ENCODE measurements at places on chromosomes 12 and 14.

DNA sequence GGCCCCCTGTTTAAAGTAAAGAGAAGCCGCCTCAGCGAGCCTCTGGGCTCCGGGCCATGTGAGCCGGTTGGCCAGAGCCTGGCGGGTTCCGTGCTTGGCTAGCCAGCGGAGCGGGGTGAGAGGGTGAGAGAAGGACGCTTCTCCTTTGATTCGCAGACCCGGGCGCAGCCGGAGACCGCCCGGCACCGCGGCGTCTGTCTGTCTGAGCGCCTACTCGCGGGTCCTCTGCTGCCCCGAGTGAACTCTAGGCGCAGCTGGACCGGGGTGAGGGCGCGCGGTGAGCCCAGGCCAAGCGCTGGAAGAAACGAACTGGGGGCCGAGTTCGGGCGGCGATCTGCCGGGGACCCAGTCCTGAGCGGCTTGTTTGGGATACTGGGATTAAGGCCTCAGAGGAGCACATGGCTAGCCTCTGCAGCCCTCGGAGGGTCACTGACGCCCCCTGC, 41.4 kb upstream of the TBX5 start:
- DNase-seq, result no peak

DNA sequence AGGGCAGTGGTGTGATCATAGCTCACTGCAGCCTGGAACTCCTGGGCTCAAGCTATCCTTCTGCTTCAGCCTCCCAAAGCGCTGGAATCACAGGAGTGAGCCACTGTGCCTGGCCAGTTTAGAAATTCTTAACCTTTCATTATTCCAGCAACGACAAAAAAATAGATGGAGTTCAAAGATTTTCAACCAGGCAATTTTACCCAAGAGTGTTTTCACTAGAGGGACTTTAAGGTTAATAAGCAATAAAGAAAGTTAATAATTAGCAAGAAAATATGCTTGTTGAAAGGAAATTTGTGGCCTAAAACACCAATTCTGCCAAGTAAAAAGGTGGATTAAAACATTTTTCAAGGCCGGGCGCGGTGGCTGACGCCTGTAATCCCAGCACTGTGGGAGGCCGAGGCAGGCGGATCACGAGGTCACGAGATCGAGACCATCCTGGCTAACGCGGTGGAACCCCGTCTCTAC, 14.8 kb downstream of the CDKL1 start:
- DNase-seq, result no peak

DNA sequence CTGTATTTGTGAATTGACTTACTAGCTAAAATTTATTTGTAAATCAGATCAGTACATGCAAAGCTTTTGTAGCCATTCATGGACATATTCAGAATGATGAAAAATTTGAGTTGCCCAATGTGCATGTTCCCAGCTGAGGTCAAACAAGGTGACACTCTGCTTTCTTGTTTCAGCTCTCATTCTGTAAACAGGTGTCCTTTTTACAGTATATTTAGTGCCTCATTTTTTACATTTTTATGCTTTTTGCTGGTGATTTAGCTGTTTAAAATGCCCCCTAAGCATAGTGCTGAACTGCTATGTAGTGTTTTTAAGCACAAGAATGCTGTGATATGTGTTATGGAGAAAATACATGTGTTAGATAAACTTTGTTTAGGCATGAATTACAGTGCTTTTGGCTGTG, 76.3 kb downstream of the MIA2 start:
- no peak for DNase-seq

- DNase-seq, result peak; percentile 12
Measured at GRCh38 chr14:37864861-37865718, 269.7 kb downstream of the TTC6 start.

- DNase-seq, result no peak
Measured at GRCh38 chr12:56721216-56721615, 3.9 kb downstream of the NACA start.

GRCh38 chr14:89842837-89843236, 111.7 kb downstream of the EFCAB11 start:
- no peak for DNase-seq

DNA sequence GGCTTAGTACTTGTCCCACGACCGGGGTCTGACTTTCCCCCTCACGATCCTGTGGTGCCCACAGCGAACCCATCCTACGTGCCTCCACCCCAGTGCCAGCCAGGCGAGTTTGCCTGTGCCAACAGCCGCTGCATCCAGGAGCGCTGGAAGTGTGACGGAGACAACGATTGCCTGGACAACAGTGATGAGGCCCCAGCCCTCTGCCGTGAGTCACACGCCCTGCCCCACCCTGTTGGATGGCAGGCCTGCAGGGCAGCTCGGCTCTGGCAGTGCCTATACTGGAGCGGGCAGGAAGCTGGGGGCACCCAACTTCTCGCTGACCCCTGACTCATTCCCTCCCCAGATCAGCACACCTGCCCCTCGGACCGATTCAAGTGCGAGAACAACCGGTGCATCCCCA, 18.3 kb upstream of the LRP1-AS start:
- DNase-seq, result no peak

DNA sequence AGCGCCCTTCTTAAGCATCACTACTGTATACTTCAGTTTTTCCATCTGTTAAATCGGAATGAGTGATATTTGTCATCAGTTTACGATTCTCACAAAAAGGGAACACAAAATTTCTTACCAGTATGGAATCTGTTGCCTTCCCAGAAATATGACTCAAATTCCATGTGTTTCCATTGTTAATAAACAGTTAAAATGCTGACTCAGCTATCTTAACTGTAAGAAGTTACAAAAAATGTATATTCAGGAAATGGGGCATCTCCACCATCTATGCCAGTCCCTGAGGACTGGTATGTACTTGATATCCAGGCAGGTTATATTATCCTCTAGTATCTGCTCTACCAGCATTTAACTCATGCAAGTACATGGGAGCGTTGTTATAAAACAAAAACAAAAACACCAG, 2.4 kb upstream of the COX16 start:
- DNase-seq, result no peak

GRCh38 chr12:19243551-19243950, 114.0 kb downstream of the PLEKHA5 start:
- DNase-seq, result peak; percentile 26

- peak; percentile 89 for DNase-seq
Measured at GRCh38 chr14:55846826-55847446, 266.9 kb downstream of the KTN1 start.

DNA sequence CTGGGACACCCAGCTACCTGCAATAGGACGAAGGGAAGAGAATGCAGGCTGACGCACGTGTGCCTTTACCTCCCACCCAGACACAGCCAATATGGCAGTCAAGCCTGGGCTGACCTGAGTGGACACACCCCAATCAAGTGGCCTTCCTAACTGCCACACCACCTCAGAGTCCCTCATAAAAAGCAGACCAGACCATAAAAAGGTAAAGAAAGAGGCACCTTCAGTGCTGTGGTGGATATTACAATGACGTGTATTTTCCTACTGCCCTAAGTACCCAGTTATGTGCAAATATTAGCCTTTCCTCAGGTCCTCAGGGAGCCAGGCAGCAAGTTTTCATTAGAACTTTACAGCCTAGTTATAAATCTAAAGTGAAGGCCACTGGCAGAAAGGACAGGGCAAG, 75.8 kb downstream of the KCNK10 start:
- DNase-seq, result no peak

DNA sequence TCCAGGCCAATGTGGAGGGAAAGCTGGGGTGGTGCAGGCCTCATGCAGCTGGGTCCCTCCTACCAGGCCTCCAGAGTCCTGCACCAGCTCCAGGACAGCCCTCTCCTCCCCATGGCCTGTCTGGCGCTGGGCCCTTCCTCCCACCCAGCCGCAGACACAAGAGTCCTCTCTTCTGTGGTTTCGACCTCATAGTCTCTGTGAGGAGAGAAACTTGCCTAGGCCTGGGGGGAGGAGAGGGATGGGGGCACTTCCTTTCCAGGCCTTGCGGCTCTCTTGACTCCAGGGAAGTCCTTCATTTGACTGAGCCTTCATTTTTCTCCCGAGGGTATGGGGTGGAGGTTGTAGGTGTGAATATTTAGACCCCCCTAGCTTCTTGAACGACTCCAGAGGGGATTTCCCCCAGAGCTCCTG, 2.3 kb downstream of the MMP14 start:
- no peak for DNase-seq

- DNase-seq, result peak; percentile 92
Measured at GRCh38 chr12:38906482-38907200, 1.2 kb upstream of the CPNE8 start.

DNA sequence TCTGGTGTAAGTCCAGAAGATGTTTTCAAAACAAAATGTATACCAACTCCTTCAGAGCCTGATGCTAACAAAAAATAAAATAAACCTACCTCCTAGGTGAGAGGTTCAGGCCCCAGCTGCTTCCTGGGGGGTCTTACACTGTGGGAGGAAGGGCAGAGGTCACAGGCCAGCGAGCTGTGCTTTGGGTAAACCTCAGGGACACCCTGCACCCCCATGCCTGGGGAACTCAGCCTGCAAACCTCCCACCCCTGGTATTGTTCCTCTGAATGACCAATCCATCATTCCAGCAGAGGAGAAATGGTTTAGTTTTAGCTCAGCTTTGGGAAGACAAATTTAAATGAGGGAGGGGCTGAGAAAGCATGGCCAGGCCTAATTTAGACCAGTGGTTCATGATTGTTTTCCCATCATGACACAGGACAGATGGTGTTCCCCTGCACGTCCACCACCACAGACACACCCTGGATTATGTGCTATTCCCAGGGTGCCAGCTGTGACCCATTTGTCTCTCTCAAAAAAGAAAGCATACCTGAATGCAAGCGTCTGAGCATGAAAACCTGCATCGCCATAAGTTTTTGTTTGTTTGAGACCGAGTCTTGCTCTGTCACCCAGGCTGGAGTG, 14.5 kb upstream of the TFCP2 start:
- no peak for DNase-seq

DNA sequence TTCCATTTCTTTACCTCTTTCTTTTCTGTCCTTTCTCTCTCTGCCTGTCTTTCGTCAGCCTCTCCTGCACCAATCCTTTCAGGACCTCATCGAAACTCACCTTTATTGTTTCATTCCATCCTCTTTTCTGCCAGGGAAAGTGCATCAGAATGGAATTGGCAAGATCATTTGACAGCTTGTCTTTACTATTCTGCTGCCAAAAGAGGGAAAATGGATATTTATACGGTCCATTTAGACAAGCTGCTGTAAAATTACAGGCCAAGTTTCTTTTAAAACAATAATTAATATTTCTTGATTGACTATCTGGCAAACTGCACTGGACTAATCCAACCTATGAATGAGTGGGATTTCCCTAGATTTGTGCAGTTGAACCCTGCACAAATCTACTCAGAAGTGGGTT, 7.6 kb upstream of the SRGAP1 start:
- no peak for DNase-seq

DNA sequence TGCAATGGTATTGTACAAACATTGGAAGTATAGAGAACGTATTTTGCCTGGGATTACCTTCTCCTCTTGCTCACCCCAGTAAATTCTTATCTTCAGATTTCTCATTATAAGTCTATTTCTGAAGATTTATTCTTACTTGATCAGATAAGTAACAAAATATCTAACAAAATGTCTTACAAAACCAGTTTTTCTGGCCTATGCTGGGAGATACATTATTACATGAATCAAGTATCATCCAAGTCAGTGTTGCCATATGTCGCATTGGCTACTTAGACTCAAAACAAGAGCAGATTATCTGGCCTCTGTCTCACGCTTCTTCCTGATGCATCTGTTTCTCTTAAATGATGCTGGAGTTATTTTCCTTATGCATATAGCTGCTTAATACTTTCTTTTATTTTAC, 408.5 kb downstream of the CCER1 start:
- DNase-seq, result no peak

DNA sequence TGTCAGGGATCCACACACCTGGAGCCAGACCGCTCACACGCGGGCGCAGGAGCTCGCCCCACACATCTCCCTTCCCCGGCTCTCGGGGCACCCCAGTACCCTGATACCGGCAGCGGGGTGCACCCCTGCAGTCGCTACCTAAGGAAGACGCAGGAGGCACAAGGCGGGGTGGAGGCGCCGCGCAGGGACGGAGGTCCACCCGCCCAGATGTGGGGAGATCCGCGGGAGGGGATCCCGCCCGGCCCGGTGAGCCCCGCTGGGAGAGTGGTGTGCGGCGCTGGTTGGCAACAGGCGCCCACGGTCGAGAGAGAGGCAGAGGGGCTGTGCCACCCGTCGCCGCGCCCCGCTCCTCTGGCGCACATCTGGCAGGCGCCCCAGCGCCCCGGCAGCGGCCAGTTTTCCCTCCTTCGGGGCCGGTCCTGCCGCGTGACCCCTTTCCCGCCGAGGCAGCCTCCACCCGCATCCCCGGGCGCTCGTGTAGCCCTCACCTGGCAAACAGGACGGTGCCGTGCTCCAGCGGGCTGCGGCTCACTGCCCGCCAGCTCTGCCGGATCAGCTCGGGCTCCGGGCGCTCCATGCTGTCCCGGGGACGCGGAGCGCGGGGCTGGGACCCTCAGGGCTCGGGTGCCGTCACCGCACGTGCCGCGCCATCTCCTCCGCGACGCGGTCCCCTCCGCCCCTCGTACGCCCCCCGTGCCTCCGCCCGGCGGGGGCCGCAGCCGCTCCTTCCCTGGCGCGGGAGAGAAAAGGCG, 469 bp downstream of the NGB start:
- no peak for DNase-seq

Data from skin of body (tissue), 3 donors.